ENCODE measurements at places on chromosomes 12 and 14. TPM values are rescaled to one million over a fixed set of nuclear protein-coding genes. Genes with fewer than 3 reads are reported as not detected.

The PPP1R36 gene
- total RNA-seq: 1.6 TPM

The PTPRR gene
- 1.2 TPM for total RNA-seq

The PSMC1 gene
- 173 TPM for total RNA-seq

The PRDM4 gene
- 23.5 TPM for total RNA-seq

The TIMELESS gene
- total RNA-seq: 10.5 TPM

The NXPH4 gene
- 1.3 TPM for total RNA-seq

The ZFHX2 gene
- 0.31 TPM for total RNA-seq

The LBHD2 gene
- total RNA-seq: not detected

The AKAP5 gene
- total RNA-seq: 0.51 TPM

The NGB gene
- not detected for total RNA-seq

The LUM gene
- total RNA-seq: 449 TPM

The FAR2 gene
- total RNA-seq: 15.2 TPM

The ITGA5 gene
- total RNA-seq: 112 TPM

The CCDC59 gene
- 49.1 TPM for total RNA-seq

The RTL1 gene
- 46.9 TPM for total RNA-seq

The RIMKLB gene
- 79.8 TPM for total RNA-seq

The SOAT2 gene
- not detected for total RNA-seq

The FANCM gene
- 12.5 TPM for total RNA-seq

The SERPINA10 gene
- not detected for total RNA-seq

The FGD6 gene
- total RNA-seq: 21.4 TPM

The SYNDIG1L gene
- not detected for total RNA-seq

The APOLD1 gene
- total RNA-seq: 37.6 TPM

The IFNG-AS1 gene
- total RNA-seq: 3.3 TPM

The KRT6C gene
- total RNA-seq: 19.3 TPM

The CMA1 gene
- not detected for total RNA-seq

The GYS2 gene
- not detected for total RNA-seq

The NRDE2 gene
- 16.8 TPM for total RNA-seq

The PROX2 gene
- total RNA-seq: not detected

The FOXN4 gene
- not detected for total RNA-seq

The TAS2R10 gene
- 2.8 TPM for total RNA-seq

The GPR68 gene
- 2.9 TPM for total RNA-seq

The TRHDE gene
- total RNA-seq: 1.8 TPM

The ZC2HC1C gene
- total RNA-seq: 0.62 TPM

The GLIPR1L1 gene
- total RNA-seq: not detected

The PLEKHD1 gene
- total RNA-seq: 0.21 TPM

The PAH gene
- total RNA-seq: not detected

The TBX5 gene
- not detected for total RNA-seq

The PPFIA2 gene
- 3.1 TPM for total RNA-seq

The SLC35F4 gene
- not detected for total RNA-seq

The DUSP16 gene
- 30.1 TPM for total RNA-seq

The AMN gene
- total RNA-seq: 2.1 TPM

The MGAT2 gene
- total RNA-seq: 30.7 TPM

The MFAP5 gene
- 100 TPM for total RNA-seq

The SMIM10L1 gene
- 9.3 TPM for total RNA-seq

The FAM90A1 gene
- not detected for total RNA-seq

The PAWR gene
- total RNA-seq: 27.7 TPM

The PDE3A gene
- total RNA-seq: 25.8 TPM

The PDZRN4 gene
- total RNA-seq: 2.7 TPM
